Stimulated activated CD4-positive, alpha-beta T cell treated with anti-CD3 and anti-CD28 coated beads, Interleukin-1b, Interleukin-23, amount 100 ng/mL, for 4 hours (primary cell): ENCODE measurements at places on chromosomes 2 and 18.

GRCh38 chr2:219645631-219646527 lies 18.4 kb downstream of the SLC4A3 start:
- no peak for DNase-seq

GRCh38 chr2:112840068-112840445 lies 3.5 kb upstream of the IL1B start:
- DNase-seq, result no peak

- no peak for DNase-seq
Observed at GRCh38 chr2:181025004-181025403, 44.6 kb downstream of the UBE2E3 start.

GRCh38 chr2:206797376-206797775 lies 32.0 kb downstream of the FASTKD2 start:
- DNase-seq, result no peak

DNA sequence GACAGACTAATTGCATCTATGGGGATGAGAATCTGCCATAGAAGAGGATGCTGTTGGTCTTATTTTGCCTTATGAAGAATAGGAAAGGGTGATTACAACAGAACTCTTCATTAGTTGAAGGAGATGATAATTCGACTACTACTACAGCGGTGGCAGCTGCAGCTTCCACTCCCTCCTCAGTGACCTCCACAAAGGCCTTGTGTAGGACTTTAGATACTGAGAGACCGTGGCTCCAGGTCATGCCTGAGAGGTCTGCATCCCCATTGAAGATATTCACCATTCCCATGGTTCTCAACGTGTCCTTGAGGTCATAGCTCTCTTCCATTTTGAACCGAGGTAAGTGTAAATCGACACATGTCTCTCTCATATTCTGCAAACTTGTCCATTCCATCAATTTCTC lies 6.4 kb downstream of the SERPINB4 start:
- no peak for DNase-seq

DNA sequence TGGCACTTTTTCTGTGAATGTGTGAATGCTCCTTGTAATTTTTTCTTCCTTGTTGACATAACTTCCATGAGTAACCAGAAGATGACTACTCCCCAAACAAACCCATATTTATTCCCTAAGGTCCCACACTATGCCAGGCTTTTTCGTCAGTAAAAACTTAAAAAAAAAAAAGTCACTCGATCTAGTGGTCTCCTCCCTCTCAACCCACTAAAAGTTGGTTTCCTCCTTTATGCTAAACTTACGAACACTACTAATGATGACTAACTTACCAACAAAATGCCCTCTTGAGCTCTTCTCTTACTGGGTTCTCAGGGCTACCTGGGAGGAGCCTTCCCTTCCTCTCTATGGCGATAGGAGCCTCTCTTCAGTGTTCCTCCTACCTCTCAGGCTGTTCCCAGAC lies 18.2 kb downstream of the ACVR1 start:
- no peak for DNase-seq

- no peak for DNase-seq
Observed at GRCh38 chr2:128639693-128640092, 321.0 kb upstream of the HS6ST1 start.

DNA sequence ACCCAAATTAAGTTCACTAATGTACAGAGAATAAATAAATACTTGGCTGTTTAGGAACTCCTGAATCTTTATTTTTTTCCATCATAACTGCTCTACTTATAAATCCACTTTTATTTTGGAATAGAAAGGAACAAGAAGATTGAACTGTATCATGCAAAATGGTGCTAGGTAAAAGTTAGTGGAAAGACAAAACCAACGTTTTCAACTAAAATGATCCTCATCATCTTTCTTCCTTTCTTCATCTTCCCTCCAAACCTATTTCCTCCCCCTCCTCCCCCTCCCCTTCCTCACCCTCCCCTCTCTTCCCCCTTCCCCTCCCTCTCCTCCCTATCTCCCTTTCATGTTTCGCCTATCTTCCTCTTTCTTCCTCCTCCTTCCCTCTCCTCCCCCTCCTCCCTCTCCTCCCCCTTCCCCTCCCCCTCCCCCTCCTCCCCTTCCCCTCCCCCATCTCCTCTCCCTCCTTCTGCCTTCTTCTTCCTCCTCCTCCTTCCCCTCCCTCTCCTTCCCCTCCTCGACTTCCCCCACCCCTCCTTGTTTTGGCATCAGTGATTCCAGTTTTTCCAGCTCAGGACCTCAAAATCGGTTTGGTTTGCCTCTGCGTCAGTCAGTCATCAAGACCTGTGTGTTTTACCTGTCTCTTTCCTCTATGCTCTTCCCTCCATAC lies 5.1 kb downstream of the KLHL23 start:
- DNase-seq, result no peak

DNA sequence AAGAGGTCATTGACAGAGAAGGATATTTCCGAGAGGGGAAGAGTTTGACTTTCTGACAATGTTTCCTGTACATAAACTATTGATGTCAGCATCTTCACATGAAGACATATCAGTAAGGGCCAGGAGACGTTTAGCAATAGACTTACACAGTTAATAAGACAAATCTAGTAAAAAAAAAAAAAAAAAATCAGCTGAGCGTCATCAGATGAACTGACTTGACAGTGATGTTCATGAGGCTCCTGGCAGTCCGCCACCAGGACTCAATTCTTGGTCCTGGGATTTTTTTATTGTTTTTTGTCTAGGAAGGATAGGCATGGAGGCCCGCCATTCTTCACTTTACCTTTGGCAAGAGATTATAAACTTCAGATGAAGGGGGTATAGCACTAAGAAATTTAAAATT lies 14.5 kb downstream of the MRPL44 start:
- DNase-seq, result no peak

DNA sequence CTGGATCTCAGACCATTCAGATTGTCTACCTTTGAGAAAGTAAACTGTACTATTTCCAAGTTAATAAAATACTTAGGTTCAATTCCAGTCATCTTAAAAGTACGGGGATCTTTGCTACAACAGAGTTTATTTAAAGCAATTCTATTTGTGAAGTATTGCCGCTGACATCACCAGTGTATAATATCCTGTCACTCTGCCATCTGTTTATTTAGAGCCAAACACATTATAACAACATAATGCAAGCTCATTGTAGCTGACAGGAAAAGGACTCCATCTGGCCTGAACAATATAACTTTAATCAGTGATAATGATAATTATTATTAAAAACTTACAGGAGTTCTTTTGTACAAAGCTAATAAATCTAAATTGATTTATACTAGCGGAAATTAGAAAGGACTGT lies 786.8 kb downstream of the ERBB4 start:
- DNase-seq, result no peak

GRCh38 chr2:175076272-175076671 lies 71.1 kb upstream of the CHN1 start:
- DNase-seq, result no peak

- no peak for DNase-seq
Observed at GRCh38 chr18:63928331-63928730, 20.6 kb downstream of the SERPINB10 start.

GRCh38 chr18:32096946-32097345 lies 5.3 kb downstream of the RNF138 start:
- DNase-seq, result no peak

GRCh38 chr2:16413285-16413684 lies 252.3 kb downstream of the CYRIA start:
- no peak for DNase-seq

DNA sequence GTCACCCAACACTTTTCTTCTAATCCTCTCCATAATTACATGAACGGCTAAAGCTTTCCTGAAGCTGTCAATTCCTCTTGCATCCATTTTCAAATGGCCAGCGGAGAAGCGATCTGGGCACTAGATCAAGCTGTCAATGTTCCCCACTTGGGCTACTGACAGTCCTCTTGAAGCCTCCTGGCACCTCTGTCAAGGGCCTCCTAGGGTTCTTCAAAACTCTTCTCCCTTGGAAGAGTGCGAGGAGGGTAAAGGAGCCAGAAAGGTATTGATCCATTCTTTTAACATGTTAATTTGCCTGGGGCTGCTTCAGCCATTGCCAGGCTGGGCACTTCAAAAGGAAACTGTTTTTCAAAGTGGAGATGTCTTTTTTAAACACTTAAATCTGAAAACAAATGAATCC lies 19.8 kb downstream of the EPHA4 start:
- DNase-seq, result no peak

DNA sequence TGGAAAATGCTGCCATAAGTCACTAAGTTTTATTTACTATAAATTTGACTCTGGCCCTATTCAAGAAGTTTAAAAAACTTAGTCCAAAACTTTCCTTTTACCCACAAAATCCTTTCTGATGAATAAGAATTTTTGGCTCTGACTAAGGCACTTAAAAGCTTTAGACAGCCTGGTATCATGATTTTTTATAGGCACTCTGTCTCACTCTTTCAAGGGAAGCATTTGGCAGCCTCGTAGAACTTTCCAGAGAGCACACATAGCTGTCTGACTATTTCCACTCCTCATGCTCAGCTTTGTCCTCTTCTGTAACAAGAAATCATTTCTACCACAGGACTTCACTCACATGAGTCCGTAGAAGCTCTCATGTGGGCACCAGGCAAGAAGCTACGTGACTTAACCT lies 32.3 kb upstream of the XDH start:
- DNase-seq, result no peak

GRCh38 chr2:60872510-60872928 lies 8.9 kb upstream of the REL start:
- no peak for DNase-seq

DNA sequence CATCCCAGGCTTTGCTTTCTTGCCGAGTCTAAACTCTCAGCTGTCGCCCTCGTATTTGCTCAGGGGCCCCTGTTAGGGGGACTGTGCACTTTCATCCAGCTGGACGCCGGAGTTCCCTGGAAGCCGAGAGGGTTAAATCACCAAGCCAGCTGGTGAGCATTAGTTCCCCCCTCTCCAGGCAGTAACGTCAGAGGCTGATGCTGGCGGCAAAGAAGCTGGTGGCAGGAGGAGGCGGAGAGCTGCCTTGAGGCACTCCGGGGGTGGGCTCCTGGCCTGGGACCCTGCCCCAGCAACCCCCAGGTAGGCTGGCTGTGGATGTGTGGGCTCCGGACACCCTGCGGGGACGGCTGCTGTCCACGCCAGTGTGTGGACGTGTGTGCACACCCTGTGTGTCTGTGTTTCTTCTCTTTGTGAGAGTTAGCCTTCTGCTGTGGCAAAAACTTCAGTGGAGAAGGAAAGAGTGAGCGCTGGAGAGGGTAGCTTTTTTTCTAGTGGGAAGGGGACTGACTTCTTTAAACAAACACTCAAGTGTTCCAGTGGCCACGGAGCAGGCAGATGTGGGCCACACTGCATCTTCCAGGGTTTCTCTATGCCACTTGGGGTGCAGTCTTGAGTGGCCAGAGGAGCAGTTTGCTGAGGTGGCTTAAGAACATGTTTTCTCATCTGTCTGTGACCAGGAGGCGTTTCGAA lies 84.7 kb downstream of the GLI2 start:
- DNase-seq, result no peak

- DNase-seq, result no peak
Observed at GRCh38 chr18:79573921-79574491, 105.6 kb upstream of the CTDP1 start.

DNA sequence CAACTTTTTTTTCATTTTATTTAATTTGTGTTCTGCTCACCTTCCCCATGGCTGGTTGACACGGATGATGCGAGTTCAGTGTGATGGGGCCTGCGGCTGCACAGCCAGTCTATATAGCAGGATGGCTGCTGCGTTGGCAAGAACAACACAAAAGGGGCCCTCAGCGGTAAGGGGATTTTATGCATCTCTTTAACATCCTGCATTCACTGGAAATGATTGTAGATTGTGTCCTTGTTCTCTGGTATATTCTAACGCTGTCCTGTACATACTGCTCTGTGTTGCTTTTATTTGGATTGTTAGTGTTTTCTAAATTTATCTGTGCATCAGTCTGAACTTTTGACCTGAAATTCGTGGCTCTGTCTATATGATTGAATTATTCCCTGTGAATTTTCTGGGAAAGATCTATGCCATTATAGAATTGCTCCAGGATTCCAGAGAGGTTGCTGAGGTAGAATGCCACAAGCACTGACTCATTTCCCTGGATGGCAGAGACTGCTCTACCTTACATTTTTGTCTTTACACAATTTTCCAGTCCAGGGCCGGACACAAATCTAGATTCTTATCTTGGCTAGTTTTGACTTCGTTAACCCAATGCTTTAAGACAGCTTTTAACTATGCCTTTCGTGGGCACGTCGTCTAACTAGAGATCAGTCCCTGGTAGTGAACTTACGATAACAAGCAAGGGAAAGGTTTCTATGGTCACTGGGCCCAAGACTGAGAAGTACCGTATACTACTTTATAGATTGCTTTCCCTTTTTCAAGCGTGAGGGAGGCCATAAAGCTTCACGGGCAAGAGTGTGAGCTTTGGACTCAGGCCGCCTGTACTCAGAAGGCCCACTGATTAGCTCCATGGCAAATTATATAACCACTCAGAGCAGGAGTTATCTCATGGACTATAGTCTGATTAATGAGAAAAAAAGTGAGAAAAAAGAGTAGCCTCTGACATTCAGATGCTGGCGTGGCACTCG lies at the start of gene CRYGC:
TSS of gene CRYGC (minus strand) at position 85 of the 968 bp plus-strand sequence. CDS start at position 49, 36 bp downstream.
- DNase-seq, result no peak

- DNase-seq, result no peak
Observed at GRCh38 chr2:241252778-241253475, 62.5 kb downstream of the HDLBP start.

- no peak for DNase-seq
Observed at GRCh38 chr2:72539071-72539552, 286.7 kb downstream of the EXOC6B start.

DNA sequence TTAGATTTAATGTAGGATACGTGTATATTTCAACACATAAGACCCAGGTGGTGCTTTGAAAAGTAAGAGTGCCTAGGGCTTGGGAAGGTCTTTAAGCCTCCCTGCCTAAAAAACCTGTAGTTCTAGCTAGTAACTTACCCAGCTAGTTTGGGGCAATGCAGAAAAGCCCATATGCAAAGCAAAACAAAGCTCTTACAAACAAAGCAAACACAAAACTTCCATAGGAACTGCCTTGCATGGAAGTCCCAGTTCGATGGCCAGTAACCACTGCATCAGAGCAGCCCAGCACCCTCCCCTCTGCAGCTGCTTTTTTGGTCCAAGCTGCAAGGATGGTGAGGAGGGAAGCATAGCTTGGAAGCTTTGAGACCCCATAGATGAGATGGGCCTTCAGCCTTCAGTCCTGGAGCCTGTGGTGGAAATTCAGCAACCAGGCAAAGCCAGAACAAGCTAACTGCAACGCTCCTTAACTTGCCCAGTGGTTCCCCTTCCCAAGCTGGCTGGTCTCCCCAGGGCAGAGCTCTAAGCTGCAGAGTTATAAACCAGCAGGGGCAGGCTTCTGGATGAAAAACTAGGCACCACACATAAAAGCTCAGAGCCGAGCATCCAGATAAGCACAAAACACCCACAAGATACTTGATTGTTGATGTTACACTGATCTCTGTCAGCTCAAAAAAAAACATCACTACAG lies 16.2 kb downstream of the C2orf76 start:
- DNase-seq, result no peak

DNA sequence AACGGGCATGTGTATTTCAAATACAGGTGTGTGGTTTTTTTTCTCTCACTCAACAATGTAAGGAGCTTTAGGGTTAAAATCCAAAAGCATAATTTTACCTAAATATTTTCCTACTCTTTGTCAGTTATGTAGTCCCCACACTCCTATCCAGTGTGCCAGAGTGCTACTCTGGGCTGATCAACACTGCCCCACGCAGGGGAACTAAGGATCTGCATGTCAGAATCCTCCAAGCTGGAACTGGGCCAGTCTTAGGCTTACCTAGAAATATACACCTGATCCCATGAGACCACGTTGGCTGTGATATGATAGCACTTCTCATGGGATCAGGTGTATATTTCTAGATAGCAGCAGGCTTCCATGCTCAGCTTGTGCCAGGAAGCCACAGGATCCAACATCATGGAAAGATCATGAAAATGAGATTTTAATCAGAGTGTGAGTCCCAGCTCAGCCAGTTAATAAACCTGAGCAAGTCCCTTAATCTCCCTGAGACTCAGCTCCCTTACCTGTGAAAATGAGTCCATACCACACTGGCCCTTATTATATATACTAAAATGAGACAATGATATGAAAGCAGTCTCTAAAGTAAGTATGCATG lies 29.7 kb downstream of the CCDC141 start:
- no peak for DNase-seq
